ENCODE measurements at places on chromosomes 4 and X. TPM values are rescaled to one million over a fixed set of nuclear protein-coding genes. Genes with fewer than 3 reads are reported as not detected.

The PDE6B gene
- 35.8 TPM for polyA plus RNA-seq

The PRMT9 gene
- polyA plus RNA-seq: 4.4 TPM

The FRG2 gene
- not detected for polyA plus RNA-seq

The MAGEA10 gene
- not detected for polyA plus RNA-seq

The FGA gene
- not detected for polyA plus RNA-seq

The GPC4 gene
- not detected for polyA plus RNA-seq

The EXOC1L gene
- polyA plus RNA-seq: 0.59 TPM

The PROM1 gene
- polyA plus RNA-seq: not detected

The SLC6A14 gene
- polyA plus RNA-seq: not detected

The EGF gene
- not detected for polyA plus RNA-seq

- DNase-seq: no peak
These were observed 1453.3 kb downstream of the PCDH18 start for GRCh38 chr4:136078976-136079375.

DNA sequence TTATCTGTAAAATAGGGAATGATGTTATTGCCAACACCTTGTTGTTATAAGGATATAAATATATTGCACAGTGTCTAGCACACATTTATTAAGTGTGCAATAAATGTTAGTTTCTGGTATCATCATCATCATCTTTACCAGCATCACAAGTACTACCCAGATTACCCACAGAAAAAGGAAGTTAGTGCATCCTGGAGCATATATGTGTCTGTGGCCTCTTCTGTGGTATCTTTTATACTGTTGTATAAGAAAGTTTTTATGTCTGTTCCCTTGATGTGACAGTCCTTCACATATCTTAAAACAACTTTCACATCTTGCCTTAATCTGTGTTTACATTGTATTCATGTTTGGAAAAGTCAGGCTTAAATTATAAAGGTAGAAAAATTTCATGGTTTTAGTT lies 10.0 kb downstream of the EXOSC9 start:
- no peak for DNase-seq

DNA sequence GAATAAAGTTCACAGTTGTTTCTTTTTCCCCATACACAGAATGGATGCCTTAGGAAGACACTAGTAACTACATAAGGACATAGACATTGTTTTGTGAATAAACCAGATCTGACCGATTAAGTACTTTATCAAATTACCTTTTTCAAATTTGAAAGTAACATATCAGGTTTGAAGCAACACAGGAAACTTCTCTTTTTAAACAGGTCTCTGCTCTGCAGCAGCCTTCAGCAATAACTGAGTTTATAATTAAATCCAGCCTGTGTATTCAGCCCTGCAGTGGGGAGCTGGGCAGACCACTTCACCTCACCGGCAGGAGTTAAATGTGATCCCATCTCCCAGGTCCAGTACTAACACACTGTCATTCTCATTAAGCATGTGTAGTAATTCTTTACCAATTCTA lies 68.3 kb upstream of the ATOH1 start:
- DNase-seq: no peak

- no peak for DNase-seq
These were observed 2.0 kb downstream of the PCDH19 start for GRCh38 chrX:100407784-100408712.

DNA sequence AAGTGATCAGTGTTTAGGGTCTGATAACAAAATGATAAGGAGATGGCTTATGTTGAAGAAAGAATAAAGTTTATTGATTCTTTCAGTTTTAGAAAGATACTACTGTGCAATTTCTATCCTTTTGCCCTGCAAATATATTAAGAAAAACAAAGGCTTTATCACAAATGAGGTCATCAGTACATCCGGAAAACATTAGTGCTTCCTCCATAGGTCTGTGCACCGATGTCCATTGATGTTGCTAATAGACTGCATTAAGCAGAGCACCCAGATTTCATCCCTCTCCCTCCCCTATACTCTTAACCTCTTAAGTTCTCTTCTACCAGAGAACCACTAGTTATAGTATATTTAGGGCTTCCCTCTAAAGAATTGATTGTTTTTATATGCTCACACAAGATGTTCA lies 53.7 kb upstream of the HHIP start:
- DNase-seq: no peak

GRCh38 chr4:184511156-184511555 lies 36.8 kb upstream of the IRF2 start:
- DNase-seq: no peak

DNA sequence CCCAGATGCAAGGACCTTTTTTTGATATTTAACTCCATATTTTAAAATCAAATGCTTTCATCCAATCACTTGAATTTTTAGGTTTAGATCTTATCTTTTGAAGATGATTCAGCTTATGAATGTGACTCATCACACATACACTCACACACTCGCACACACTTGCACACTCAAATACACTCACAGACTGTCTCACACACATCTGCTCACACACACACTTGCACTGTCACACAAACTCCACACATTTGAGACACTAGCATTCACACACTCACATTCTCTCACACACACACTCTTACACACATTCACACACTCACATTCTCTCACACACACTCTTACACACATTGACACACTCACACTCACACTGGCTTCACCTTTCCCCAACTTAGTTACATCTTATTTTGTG lies 37.8 kb downstream of the MAGEA1 start:
- no peak for DNase-seq

DNA sequence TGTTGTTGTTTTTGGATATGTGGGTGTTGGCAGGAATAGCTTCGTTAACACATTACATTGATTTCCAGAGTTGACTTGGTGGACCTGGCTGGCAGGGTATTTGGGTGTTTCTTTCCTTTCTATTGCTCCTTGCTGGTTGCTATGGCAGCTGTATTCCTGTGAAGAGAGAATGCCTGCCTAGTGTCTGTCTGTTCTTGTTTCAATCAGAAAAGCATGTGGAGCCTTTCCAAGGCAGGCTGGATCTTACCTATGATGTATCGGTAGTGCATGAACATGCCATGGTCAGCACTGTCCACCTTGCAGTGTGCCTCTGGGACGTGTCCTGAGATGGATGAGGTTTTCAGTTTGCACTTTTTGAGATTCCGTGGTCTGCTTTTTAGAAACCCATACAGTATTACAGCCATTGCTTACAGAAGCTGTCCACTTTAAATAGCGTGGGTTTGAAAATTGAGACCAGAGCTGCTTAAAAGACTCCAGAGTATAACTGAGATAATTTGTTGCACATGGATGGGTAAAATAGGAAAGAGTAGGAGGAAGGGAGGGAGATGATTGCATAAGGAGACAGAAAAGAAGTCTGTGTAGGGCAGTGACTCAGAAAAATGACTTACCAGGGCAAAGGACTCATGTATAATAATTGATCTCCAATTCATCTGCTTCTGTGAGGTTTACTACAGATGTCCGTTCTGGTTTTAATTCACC lies 20.0 kb upstream of the AADAT start:
- no peak for DNase-seq

- DNase-seq: no peak
These were observed 60.8 kb downstream of the ACOX3 start for GRCh38 chr4:8379771-8380170.

GRCh38 chr4:54227256-54228055 lies 1.6 kb upstream of the PDGFRA start:
- no peak for DNase-seq

DNA sequence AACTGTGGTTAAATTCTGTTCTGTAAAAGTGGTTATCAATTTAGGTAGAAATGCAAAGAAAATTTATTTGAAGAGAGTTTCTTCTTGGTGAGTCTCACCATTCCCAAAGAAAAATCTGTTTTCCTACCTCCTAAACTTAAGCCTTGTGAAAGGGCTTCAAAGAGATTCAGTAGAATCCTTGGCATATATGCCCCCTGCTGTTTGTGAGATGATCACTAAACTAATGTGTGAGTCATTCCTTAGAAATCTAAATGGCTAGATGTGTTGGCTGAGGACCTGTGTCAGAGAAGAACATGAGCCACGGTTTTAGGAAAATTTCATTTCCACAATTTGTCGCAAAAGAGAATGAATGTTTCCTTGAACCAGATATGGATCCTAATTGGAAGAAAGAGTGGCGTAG lies 260.9 kb downstream of the SLC7A11 start:
- no peak for DNase-seq

DNA sequence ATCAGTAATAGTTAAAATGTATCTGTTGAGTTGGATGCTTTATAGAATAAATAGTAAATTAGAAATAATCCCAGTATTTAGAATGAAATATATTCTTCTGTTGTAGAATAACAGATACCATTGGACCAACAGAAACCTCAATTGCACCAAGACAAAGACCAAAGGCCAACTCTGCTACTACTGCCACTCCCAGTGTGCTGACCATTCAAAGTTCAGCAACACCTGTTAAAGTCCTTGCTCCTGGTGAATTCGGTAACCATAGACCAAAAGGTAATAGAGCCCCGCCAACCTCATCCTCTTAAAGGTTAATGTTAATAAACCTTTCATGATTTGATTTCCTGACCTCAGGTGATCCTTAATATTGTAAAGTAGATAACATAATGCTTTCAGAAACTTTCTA lies 73.8 kb downstream of the PAQR3 start:
- DNase-seq: no peak

DNA sequence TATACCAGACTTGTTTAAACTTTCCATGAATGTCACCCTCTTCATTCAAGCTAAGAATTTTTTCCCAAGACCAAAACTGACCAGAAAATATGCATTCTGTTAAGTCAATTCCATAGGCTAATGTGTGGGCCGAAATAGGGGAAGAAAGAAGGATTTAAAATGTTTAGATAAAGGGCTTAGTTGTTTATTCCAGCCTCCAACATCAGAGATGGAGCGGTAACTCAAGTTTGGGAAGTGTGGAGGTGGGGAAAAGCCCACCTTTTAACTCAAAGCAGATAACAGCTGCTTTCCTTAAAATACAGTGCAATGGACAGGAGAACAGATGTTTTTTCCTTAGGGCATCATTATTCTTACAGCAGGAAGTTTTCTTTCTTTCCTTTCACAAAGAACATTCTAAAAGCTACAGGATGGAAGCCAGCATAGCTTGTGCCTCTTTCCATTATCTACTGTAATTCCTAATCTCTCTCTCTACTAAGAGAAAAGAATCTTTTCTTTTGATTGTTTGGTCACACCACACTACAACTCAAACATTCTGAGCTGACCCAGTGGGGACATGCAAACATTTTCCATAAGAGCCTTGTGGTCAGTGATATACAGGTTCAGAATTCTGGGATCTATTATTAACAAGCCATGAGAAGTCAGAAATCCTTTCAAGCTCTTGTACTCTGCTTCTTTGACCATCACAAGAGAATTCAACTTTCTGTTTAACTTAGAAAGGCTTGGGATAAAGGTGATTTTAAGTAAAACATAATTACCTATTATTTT lies 101.6 kb downstream of the PDE5A start:
- no peak for DNase-seq

DNA sequence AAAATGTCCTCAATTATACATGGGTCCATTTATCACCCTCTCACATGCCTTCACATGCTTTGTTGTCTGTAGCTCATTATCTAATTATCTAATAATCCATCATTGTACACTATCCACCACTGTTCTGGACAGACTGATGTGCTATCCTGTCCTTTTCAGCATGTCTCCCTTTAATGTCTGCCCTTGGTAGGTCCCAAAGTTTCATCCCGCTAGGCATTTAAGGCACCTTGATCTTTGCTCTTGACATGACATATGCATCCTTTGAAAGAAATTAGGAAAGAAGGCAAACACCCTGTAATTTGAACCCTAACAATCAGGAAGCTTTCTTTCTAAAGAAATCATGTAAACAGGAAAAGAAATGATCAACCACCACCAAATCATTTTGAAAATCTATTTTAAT lies 5.7 kb downstream of the CHST7 start:
- DNase-seq: no peak
